ENCODE measurements at places on chromosomes 11 and 22.

DNA sequence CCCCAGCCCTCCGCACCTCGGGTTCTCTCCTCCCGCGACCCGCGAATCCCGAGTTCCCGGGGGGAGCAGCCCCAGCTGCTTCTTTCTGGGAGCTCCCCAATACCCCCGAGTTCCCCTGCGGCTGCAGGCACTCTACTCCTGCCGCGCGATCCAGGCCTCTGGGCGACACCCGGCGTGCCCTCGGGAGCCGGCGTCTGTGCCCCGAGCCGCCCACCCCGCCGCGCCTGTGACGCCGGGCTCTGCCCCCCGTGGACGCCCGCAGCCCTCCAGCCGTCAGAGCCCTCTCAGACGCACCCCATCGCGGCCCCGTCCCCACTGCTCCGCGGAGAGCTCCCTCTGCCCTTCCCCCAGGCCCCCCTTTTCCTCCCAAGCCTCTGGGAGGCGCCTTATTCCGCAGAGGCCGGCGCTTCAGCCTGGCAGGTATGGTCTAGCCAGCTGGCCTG, 422 bp downstream of the GLB1L2 start:
- no peak for DNase-seq

DNA sequence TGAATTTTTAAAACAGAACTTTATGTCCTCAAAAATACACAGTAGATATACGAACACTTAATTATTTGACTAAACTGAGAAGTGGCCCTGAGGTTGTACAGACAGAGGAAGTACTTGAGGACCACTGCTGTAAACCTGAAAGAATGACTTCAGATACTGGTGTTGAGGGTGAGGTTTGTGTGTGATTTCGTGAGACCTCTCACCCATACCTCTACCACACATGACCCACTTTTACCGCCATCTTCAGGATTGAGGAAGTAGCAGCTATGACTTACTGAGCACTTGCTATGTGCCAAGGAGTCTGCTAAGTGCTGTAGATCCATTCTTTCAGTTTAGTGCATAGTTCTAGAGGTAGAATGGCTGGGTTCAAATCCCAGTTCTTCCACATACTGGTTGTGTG, 21.9 kb downstream of the MMP13 start:
- no peak for DNase-seq

DNA sequence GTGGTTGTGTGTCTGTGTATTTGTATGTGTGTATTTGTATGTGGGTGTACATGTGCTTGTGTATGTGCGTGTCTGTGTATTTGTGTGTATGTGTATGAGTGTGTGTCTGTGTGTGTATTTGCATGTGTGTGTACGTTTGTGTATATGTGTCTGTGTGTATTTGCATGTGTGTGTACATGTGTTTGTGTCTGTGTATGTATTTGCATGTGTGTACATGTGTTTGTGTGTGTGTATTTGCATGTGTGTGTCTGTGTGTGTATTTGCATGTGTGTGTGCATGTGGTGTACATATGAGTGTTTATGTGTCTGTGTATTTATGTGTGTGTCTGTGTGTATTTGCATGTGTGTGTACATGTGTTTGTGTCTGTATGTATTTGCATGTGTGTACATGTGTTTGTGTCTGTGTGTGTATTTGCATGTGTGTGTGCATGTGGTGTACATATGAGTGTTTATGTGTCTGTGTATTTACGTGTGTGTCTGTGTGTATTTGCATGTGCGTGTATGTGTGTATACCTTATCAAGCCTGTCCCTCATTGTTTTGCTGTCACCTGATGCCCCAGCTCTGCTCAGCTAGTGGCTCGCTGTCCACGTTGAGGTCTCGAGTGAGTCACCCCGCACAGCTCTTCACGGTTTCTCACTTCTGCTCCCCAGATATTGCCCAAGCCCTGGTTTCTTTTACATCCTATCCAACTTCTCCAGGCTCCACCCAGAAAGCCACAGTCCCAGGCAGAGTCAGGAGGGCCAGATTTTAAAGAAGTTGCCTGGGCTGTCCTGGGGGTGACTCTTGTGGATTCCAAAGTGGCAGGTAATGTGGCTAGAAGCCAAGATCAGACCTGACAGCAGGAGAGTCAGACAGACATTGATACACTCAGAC, 15.2 kb downstream of the MB start:
- peak; percentile 71 for DNase-seq

GRCh38 chr11:47108214-47108613, 68.5 kb downstream of the ARFGAP2 start:
- no peak for DNase-seq

- DNase-seq: no peak
Observed at GRCh38 chr11:65854852-65855837, 2.8 kb downstream of the CFL1 start.

GRCh38 chr11:118928870-118929500, 3.3 kb upstream of the BCL9L start:
- peak; percentile 50 for DNase-seq

- no peak for DNase-seq
Observed at GRCh38 chr11:76690736-76691135, 20.2 kb upstream of the LRRC32 start.

GRCh38 chr11:111936040-111936540, 1.1 kb upstream of the DIXDC1 start:
- no peak for DNase-seq

DNA sequence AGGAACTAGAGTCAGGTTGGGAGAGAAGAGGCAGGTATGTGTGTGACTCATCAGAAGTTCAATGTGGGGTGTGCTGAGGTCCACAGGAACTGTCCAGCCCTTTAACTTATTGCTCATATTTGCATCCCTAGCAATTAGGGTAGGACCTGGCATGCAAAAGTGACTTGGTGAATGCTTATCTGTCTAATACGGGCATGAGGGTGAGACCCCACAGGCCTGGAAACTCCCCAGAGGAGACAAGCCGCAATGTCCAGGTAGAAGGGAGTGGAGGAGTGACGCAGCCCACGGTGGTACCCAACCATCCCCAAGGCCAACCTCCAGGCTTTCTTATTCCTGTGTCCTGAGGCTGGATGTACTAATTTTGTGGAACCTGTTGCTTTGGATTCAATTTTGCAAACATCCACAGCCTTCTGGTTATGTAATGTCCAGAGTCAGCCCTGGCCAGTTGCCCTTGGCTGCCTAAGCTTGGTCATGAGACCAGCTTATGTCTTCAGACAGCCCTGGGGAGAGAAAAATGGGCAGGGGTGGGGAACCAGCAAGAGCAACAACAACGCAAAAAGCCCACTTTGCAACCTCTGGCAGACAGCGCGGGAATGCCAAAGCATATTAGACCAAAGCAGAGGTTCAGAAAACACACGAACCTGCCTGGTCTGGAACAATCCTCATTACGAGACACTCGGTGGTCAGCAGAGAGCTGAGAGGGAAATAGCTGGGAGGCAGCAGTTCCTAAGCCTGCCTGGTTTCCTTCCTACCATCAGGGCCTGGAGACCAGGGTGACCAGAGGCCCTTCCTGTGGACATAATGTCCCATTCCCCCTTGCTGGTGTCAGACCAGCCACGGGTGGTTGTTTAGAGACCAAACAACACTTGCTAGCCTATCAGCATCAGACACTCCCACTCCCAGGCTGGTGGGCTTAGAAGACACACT, 49.3 kb downstream of the TIMP3 start:
- no peak for DNase-seq

DNA sequence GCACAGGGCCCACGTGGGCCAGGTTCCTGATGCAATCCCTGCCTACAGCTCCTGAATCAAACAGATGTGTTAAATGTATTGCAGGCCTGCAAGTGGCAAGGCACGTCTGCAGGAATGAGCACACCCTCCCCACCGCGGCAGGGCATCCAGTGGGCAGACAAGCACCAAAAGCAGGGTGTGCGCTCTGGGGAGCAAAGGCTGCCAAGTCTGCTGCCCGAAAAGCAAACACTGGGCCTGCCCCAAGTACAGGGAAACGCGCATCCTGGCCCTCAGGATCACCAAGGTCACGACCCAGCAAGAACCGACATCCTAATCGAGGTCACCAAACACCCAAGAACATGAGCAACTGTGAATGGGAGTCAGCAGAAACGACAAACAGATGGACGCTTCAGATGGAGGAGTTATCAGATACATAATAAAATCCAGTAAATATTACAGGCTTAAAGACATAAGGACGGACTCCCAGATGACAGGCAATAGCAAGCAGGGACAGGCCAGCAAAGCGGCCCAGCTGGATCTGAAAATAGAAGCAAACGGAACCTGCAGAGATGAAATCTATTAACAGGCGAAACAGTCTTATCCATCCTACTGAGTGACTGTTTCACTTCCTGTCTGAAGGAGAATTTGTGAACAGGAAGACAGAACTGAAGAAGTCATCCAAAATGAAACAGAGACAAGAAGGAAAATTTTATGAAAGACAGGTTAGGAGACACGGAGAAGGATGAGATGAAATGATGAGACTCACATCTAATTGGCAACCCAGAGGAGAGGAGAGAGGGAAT, 26.7 kb downstream of the CARS1 start:
- DNase-seq: no peak

- DNase-seq: no peak
Observed at GRCh38 chr11:47987310-47987709, 7.0 kb downstream of the PTPRJ start.

GRCh38 chr11:17581036-17581731, 34.1 kb downstream of the OTOG start:
- DNase-seq: no peak

- no peak for DNase-seq
Observed at GRCh38 chr11:15660496-15660895, 545.8 kb downstream of the INSC start.

DNA sequence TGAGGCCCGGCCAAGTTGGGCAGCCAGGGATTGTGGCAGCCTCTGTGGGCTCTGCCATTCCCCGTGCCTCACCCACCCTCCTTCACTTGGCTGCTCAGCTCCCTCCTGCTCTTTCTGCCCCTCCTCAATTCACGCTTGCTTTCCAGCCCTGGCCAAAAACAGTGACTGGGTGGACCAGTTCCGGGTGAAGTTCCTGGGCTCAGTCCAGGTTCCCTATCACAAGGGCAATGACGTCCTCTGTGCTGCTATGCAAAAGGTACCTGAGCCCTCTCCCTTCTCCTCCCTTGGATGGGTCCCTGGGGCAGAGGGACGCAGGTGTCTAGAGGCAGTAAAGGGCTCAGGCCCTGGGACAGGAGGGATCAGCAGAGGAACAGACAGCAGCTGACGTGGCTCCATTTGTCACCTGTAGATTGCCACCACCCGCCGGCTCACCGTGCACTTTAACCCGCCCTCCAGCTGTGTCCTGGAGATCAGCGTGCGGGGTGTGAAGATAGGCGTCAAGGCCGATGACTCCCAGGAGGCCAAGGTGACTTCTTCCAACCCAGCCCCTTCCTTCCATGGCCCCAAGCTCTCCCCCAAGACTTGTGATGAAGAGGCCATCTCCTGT, 2.7 kb downstream of the FREY1 start:
- DNase-seq: no peak

- DNase-seq: no peak
Observed at GRCh38 chr11:107770551-107770951, 58.7 kb upstream of the SLN start.

DNA sequence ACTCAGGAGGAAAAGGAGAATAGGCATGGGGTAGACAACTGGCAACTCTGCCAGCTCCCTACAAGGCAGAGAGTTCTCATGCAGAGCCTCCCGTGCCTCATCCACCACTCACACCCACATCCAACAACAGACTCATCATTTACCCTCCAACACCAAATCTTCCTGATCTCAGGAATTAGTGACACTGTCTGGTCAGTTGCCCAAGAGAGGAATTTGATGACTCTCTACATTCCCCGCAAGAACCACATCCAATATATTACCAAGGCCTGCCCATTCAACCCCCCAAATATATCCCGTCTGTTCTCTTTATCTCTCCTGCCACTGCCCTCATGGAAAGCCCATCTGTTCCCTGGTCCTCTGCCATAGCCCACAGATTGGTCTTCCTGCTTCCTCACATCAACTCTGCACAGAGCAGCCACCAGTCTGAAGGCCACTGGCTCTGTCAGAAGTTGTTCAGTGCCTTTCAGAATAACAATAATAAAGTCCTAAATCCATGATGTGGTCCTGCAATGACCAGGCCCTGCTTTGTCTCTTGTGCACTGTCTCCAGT, 57.5 kb upstream of the CD82 start:
- no peak for DNase-seq

GRCh38 chr11:27926981-27927481, 180.9 kb downstream of the KIF18A start:
- DNase-seq: peak; percentile 89

All from NCI-H226 (cell line).